ENCODE measurements at places on chromosomes 7 and 10.

GRCh38 chr10:113283189-113283588 lies 269.7 kb upstream of the HABP2 start:
- no peak for DNase-seq

GRCh38 chr7:50621973-50622490 lies 56.8 kb upstream of the DDC start:
- no peak for DNase-seq

DNA sequence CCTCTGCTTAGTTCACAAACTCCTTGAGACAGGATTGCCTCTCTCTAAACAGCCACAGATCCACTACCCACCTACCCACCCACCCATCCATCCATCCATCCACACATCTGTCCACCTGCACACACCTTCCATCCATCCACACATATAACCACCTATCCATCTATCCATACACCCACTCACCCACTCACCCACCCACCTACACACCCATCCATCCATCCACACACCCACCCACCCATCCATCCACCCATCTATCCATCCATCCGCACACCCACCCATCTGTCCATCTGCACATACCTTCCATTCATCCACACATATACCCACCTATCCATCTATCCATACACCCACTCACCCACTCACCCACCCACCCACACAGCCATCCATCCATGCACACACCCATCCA lies 9.7 kb downstream of the TECPR1 start:
- DNase-seq, result no peak

DNA sequence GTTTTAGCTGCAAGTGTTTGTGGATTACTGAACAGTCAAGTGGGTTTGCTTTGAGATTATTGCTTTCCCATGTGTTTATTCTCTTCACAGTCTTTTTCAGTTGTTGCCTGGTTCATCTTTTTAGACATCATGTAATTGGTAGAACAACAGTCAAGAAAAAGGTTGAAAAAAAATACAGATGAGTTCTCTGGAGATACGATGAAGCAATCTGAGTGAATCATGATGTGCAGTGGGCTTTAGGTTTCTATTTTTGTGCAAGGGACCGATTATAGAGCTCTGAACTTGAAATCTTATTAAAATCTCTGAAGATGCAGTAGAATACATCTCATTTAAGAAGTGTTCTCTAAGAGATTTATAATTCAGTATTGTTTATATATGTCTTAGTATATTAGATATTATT lies 145.7 kb downstream of the SDK1 start:
- no peak for DNase-seq

DNA sequence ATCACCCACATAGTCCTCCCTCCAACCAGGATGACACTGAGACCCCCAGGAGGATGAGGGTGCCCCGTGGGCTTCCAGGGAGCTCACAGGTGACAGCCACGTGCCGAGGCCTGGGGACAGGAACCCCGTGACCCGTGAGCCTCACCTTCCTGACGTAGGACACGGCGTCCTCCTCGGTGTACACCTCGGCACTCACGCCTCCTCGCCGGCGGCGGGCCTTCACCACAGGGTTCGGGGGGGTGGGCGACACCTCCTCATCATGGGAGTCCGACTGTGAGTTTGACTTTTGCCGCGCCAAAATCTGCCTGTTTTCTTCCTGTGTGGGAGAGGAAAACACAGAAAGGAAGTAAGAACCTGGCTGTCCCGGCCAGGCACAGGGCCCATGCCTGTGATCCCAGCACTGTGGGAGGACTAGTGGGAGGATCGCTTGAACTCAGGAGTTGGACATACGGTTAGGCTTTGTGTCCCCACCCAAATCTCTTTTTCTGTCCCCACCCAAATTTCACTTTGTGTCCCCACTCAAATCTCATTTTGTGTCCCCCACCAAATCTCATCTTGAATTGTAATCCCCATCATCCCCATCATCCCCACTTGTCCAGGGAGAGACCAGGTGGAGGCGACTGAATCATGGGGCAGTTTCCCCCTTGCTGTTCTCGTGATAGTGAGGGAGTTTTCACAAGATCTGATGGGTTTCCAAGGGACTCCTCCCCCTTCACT lies 45.9 kb upstream of the DNAAF5 start:
- DNase-seq, result no peak

DNA sequence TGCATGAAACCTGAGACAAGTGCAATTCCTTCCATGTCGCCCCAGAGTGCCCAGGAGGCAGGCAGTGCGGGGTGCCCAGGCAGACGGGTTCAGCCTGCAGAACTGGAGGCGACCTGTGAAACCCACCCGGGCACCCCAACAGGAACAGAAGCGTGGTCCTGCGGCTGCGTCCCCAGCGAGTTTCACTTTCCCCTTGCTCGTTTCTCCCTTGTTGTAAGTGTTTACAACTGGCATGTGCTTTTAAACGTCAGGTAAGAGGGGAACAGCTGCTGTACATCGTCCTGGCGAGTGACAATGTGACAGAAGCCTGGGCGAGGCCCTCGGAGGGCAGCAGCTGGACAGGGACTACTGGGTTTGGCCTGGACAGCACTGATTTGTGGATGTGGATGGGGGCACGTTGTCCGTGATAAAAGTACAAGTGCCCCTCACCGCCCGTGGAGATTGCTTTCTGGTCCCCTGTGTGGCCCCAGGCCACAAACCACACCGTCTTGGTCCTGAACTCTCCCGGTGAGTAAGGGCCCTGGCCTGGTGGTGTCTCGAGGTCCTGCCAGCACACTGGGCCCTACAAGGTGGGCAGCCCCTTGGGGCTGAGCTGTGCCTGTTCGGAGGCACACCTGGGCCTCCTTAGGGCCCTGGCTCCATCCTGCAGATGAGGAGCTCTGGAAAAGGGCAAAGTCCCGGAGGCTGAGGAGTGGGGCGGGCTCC lies 4.0 kb downstream of the VENTX start:
- no peak for DNase-seq

GRCh38 chr10:124616040-124616835 lies 127.9 kb downstream of the FAM53B start:
- DNase-seq, result no peak

DNA sequence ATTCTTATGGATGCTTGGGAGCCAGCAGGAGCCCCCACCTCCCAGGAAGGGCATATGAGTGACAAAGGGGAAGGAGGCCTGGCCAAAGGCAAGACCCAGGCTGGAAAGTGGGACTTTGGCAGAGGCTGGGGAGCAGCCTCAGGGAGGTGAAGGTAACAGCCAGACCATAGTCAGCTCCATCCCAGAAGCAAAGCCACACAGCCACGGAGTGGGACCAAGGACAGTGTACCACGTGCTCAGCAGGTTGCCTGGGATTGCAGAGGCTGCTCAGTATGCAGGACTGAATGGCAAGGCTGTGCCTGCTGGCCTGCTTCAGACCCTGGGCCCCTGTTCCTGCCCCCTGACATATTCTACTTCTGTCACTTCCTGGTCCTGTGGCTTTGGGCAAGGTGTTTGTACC lies 17.6 kb upstream of the GPR26 start:
- no peak for DNase-seq

- no peak for DNase-seq
These were observed 58.7 kb downstream of the OSBPL3 start for GRCh38 chr7:24921362-24921679.

DNA sequence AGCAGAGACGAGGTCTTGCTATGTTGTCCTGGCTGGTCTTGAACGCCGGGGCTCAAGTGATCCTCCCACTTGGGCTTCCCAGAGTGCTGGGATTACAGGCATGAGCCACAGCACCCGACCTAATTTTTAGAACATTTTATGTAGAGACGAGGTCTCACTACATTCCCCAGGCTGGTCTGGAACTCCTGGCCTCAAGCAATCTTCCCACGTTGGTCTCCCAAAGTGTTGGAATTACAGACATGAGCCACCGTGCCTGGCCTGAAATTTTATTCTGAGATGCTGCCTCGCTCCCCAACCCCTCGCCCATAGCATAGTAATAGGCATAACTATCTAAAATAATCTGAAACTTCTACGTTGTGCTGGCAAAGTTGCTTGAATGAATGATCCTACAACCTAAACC lies 21.9 kb downstream of the SFXN4 start:
- DNase-seq, result no peak

DNA sequence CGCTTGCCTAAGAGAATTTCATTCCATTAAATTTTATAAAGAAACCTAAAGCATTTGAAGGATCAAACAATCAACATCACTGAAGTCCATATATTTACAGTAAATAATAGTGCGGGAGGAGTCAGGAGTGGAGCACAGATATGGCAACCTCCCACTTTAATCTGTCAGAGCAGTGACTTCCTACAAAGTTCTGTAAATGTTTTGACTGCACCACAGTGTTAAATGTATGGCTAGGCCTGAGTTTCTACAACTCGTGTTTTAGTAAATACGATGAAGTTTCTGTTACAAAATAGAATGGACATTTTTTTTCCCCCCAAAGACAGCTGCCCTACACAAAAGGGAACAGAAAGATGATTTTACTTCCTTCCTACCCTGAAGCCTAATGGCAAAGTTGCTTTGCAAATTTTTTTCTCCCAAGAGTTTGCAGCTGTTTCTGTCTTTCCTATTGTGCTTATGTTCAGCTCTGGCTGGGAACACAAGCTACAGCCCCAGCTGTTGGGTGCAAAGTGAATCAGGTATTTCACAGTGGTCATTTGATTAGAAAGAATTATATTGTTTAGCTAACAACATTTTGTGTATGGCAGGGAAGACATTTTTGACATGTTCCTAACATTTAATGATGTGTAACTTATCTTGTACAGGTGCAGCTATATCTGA lies 62.1 kb downstream of the MET start:
- DNase-seq, result no peak

DNA sequence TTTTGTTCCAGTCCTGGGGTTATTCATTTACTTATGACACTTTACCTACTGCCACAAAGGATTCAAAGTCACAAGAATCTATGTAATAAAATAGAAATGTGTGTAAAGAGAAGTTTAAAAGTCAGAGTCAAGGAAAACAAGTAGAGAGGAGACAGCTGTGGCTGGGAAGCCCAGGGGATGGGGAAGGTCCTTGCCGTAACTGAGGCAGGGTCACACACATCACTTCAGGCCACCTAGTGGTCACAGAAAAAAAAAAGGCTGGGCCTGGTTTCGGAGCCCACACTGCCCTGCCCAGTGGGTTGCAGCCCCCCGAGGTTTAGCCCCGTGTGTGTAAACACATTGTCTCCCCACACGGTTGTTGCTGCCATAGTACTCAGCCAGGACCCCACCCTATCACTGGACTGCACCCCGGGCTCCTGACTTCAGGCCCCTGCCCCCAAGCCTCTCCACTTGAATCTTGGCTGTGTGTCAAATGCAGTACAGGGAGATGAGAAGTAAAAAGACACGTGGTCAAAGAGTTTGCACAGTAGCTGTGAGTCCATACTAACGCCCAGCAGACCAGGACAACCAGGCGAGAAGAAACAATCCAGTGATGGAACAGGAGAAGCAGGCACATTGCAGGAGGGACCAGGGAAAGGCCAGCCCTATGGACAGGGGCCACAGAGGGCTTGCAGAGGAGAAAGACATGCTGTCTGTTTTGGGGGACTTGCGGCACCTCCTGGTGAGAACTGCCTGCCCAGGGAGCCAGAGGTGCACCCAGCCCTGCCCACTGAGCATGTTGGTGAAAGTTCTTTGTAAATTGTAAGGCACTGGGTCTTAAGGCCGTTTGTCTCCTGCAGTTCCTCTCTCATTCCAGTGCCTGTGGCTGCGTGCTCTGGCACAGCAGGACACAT lies 91.4 kb upstream of the MACROH2A2 start:
- DNase-seq, result no peak

DNA sequence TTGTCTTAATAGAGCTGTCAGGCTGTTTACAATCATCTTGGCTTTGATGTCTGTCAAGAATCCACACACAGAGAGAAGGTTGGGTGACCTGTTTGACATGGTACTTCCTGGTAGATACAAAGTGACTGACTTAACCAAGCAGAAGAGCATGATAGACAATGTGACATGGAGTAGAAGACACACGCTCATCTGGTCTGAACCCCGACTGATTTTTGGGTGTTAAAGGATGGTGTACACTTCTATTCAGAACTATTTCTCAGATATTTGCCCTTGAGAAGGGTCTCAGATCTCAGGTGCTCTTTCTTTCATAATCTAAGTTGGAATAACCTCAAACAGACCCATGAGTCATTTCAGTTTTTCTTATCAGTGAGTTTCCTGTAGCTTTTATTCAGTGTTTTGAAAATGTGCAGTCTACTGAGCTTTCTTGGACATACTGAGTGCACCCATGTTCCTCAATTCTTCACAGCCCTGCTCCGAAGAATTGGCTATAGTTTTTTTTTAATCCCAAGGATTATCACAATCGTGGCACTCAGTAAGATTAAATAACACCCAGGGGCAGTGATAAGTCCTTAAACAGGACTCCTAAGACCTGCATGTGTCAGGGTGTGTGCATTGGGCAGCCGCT lies 46.4 kb upstream of the NXPH1 start:
- DNase-seq, result no peak

- no peak for DNase-seq
These were observed 15.3 kb downstream of the STAG3 start for GRCh38 chr7:100192969-100193368.

DNA sequence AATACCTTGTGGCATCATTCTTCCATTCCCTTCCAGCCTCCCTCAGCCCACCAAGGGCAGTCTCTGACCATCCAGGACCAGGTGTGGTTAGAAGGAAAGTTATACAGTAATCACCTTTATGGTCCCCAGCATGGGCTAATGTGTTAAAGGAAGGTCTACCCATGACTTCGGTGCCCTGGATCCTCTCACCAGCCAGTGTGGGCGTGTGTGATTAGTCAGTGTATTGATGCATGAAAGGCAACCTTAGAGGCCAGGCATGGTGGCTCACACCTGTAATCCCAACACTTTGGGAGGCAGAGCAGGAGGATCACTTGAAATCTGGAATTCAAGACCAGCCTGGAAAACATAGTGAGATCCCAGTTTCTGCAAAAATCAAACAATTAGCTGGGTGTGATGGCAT lies 88.9 kb downstream of the APBB1IP start:
- no peak for DNase-seq

GRCh38 chr7:127819975-127820731 lies 168.2 kb downstream of the SND1 start:
- DNase-seq, result no peak

- no peak for DNase-seq
These were observed 73.4 kb downstream of the SGMS1 start for GRCh38 chr10:50550291-50550839.

- DNase-seq, result peak; percentile 31
These were observed 72.6 kb downstream of the FAM53B start for GRCh38 chr10:124671486-124672075.

GRCh38 chr7:30727061-30727945 lies 24.6 kb upstream of the INMT start:
- DNase-seq, result no peak

- no peak for DNase-seq
These were observed 102.7 kb downstream of the ADRA2A start for GRCh38 chr10:111179514-111179913.

GRCh38 chr10:3813986-3814837 lies 29.2 kb upstream of the KLF6 start:
- no peak for DNase-seq

- no peak for DNase-seq
These were observed 115.4 kb downstream of the WDR37 start for GRCh38 chr10:1171586-1171985.

GRCh38 chr7:1380231-1380815 lies 78.9 kb downstream of the MICALL2 start:
- DNase-seq, result no peak
